ENCODE measurements at places on chromosomes 12 and 14.

DNA sequence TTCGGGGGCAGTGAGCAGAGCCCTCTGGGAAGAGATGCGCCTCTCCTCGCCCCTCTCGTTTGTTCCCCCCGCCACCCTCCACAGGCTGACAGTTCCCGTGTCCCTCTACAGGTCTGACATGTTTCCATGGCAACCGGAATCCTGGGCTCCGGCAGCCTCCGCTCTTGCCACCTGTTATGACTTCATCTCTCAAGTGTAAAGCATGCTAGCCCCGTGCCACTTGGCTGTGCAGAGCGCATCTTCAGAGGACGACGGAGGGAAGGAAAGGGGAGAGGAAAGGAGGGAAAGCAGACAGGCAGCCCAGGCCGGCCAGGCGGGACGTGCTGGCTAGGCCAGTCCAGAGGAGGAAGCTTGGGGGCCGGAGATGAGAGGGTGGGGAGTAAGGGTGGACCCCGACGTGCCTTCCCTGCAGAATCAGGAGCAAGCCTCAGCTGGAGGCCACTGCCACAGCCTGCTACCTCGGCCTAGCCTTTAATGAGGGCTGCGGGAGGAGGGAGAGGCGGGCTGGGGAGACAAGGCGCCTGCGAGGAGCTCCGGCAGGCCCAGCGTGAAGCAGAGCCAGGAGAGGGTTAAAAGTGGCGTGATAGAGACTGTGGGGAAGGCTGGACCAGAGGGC, 214.3 kb downstream of the DPF3 start:
- no peak for DNase-seq

- DNase-seq, result no peak
Measured at GRCh38 chr12:66247741-66248140, 54.6 kb upstream of the HELB start.

DNA sequence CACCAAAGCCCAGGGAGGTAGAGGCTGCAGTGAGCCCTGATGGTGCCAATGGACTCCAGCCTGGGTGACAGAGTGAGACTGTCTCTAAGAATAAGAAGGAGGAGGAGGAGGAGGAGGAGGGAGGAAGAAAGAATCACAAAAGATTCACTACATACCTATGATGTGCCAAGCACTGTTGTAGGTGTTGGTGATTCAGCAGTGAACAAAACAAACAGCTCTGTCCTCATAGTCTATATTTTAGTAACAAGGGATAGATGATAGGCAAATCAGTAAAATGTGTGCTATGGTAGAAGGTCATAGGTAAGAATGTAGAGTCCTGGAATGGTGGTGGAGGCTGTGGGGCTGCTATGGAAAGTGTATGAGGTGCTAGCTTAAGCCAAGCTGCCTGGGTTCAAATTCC, 18.0 kb upstream of the ABHD12B start:
- DNase-seq, result no peak

GRCh38 chr12:94998326-94998725, 5.2 kb downstream of the NDUFA12 start:
- no peak for DNase-seq

GRCh38 chr12:117218149-117218548, 27.9 kb upstream of the FBXO21 start:
- no peak for DNase-seq

GRCh38 chr12:101485021-101485420, 9.9 kb downstream of the SPIC start:
- no peak for DNase-seq

- no peak for DNase-seq
Measured at GRCh38 chr12:88266806-88267360, 124.8 kb downstream of the TMTC3 start.

DNA sequence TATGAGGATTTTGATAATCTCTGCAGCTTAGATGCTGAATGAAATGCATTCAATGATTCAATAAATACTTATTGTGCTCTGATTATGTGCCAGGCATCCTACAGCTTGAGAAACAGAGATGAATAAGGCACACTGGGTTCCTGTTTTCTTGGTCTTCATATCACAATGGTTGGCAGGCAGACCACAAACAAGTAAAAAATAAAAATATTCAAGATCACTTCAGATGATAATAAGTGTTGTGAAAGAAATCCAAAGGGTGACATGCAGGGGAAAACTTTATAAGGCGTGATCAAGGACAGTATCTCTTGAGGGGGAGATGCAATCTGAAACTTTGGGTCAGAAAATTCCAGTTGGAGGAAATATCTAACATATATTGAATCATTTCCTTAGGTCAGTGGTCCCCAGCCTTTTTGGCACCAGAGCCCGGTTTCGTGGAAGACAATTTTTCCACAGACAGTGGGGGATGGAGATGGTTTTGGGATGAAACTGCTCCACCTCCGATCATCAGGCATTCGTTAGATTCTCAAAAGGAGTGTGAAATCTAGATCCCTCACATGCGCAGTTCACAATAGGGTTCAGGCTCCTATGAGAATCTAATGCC, 73.7 kb upstream of the RAP1B start:
- no peak for DNase-seq

DNA sequence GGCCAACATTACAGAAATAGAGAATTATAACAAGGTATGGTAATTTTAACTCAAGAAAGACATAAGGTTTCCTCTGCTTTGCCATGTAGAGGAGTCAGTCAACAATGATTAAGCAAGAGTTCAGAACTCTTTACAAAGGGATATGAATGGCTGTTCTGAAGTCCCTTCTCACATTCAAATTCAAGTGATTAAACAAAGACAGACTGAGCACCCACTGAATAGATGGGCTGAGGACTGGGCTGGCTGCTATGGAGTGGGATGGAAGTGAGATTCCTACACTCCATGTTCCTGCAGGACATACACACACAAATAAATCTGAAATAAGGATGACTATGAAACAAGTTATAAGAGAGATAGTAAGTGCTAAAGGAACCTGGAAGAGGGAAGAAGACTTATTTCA, 199.0 kb upstream of the GRIP1 start:
- DNase-seq, result no peak

- no peak for DNase-seq
Measured at GRCh38 chr14:77324289-77324688, 3.5 kb downstream of the GSTZ1 start.

DNA sequence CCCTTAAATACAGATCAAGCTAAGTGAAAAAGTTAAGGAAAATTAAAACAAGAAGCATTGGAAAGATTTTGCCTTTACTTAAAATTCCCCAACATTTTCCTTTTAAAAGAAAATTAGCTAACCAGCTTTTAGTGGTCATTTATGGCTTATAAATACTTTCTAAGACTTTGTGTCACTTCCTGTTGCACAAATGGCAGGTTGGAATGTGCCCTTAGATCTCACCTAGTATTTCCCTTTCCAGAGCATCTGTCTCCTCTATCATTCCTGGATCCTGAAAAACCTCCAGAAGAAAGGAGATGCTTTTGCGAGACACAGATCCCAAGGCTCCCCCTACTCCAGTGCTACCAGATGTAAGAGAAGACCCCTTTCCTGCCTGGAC, 58.3 kb downstream of the ARF6 start:
- no peak for DNase-seq
